ENCODE measurements at places on chromosomes 11 and 22.

GRCh38 chr11:108167624-108168023 is 46.3 kb downstream of the ACAT1 start:
- no peak for DNase-seq

- no peak for DNase-seq
Measured at GRCh38 chr11:107547961-107548360, 17.6 kb downstream of the ALKBH8 start.

- DNase-seq, result no peak
Measured at GRCh38 chr22:21642584-21643448, 714 bp downstream of the SDF2L1 start.

DNA sequence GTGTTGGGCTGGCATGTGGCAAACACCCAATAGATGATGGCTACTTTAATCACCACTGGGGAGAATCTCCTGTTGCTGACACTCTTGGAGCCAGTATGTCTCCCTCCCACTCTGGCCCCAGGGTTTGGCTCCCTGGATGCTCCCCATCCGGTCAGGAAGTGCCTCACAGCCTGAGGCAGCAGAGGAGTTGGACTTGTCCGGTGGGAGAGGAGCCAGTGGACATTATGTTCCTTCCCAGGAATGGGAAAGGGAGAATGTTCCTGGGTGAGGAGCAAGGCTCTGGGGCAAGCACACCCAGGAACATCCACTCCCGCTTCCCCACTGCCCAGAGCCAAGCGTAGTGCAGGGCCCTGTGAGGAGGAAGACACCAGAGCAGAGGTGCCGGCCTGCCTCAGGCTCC is 84.6 kb upstream of the NAV2 start:
- no peak for DNase-seq

GRCh38 chr22:23564276-23564675 is 15.8 kb downstream of the IGLL1 start:
- no peak for DNase-seq

DNA sequence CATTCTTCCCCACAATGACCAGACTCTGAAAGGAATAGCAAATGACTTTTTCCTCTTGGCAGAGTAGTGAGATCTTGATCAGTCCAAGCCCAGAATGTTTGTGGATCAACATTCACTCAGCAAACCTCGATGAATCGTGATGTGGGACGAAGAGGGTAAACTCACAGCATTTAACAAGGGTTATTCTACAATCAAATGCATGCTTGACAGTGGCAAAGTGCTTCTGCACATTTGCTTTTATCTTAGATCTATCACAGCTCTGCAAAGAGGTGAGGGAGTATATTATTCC is 31.8 kb downstream of the TMPRSS5 start:
- no peak for DNase-seq

- DNase-seq, result no peak
Measured at GRCh38 chr11:86383041-86383955, 8.6 kb downstream of the CCDC81 start.

GRCh38 chr11:91810871-91811270 is 413.7 kb upstream of the FAT3 start:
- no peak for DNase-seq

All from CD14-positive monocyte (primary cell).